ENCODE measurements at places on chromosomes 1 and 21.

DNA sequence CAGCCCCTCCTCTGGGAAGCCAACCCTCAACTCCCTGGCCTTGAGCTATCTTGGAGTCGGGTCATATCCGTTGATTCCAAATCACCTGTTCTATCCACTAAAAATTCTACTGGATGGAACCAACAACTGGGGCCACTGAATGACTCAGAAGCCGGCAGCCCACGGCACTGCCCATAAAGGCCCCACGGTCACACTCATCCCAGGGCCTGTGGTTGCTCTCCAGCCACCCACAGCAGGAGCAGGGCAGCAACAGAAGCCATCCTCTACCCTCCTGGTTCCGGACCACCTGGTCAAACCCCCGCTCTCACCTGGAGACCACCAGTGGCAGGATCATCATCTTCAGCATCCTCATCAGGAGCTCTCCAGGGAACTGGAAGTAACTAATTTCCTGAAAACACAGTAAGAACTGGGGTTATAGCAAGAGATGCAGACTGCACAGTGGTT, 8.4 kb downstream of the SLC1A7 start:
- no peak for DNase-seq

GRCh38 chr1:241817331-241817792, 30.6 kb upstream of the EXO1 start:
- peak; percentile 78 for DNase-seq

- DNase-seq, result no peak
Measured at GRCh38 chr1:77048615-77049005, 170.6 kb downstream of the PIGK start.

- peak; percentile 94 for DNase-seq
Measured at GRCh38 chr1:9413071-9413876, 120.6 kb downstream of the SPSB1 start.

DNA sequence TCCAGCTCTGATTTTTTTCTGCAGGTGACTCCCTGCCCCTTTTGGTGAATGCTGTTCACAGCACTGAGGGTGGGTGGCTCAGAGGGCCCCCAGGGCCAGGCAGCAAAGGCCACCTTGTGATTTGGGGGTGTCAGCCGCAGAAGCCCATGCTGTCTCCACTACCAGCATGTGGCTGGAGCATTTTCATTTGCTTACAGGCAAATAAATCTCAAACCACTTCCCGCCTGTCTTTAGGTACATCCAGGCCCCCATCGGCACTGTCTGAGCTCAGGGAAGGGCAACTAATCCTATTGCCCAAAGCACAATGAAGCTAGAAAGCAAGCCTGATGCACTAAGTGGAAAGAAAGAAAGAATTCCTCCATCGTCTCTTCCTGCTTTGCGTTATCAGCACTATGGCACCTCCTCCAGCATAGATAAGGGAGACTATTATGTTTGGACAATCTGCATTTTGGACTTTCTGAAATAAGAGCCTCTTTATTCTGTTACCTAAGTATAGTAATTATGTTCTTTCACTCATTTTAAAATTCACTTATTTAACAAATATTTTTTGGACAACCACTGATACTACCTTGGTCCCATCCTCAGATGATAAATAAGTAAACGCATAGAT, 100.5 kb upstream of the TLR5 start:
- no peak for DNase-seq

GRCh38 chr1:154867841-154868605, 2.1 kb downstream of the KCNN3 start:
- DNase-seq, result no peak

- DNase-seq, result no peak
Measured at GRCh38 chr1:181190364-181191035, 102.0 kb downstream of the IER5 start.

GRCh38 chr1:230746617-230747016, 571 bp upstream of the CAPN9 start:
- no peak for DNase-seq

GRCh38 chr1:2650967-2651645, 18.3 kb upstream of the MMEL1 start:
- no peak for DNase-seq

DNA sequence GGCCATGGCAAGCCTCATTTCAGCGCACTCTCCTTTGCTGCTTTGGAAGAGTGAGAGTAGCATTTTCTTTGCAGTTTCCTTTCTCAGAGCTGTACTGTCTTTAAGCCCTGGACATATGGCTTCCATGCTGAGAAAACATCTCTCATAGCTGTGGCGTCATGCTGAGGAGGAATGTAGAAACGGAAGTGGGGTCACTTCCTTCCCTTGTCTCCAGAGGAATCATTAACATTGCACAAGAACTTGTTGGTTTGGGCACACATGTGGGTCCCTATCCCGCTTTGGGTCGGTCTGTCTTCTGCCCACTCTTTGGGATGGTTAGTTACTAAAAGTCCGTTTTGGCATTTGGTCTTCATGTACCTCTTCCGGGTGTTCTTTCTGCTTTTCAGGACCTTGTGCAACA, 5.6 kb downstream of the MFN2 start:
- DNase-seq, result peak; percentile 66

DNA sequence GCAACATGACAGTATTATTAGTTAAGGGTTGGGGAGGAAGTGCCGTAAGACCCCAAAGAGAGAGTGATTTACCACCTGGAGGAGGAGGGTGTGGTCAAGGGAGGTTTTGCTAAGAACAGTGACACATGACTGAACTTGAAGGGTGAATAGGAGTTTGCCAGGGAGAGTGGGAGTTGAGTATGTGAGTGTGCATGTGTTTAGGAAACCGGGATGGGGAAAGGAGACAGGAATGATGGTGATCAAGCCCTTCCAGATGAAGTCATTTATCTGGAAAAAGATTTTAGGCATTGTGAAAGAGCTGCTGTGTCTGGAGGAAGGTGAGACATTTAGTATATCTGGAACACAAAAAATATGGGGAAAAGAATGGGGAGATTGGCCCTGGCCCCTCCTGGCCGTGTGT, 28.1 kb upstream of the IL10 start:
- no peak for DNase-seq

GRCh38 chr1:41416552-41417334, 55.5 kb downstream of the FOXO6 start:
- peak; percentile 63 for DNase-seq

DNA sequence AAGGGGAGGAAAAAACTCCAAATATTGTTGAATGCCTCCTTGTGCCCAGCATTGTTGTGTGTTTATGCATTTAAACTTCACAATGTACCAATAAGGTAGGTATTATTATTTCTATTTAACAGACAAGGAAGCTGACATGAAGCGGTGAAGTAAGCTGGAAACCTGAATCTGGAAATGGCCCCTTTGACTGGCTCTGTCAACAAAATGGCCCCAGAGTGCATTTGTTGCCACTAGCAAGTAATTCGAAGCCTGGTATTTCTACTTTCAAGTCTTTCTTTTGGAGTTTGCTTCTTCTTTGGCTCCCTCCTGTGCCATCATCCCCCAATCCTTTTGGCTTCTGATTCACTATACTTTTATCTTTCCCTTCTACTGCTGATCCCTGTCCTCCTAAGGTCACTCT, 23.1 kb downstream of the CRYZL1 start:
- no peak for DNase-seq

DNA sequence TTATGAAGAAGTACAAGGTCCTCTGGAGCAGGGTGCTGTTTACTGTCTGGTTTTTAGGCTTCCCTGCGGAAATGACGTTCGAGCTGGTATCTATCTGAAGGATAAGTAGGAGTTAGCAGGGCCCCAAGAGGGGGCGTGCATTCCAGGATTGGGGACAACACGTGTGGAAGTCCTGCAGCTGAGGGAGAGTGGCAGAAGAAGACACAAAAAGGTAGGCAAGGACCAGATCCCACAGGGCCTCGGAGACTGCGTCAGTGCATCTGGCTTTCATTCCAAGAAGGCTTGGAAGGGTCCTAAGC, 5.9 kb downstream of the RIMS3 start:
- DNase-seq, result no peak

DNA sequence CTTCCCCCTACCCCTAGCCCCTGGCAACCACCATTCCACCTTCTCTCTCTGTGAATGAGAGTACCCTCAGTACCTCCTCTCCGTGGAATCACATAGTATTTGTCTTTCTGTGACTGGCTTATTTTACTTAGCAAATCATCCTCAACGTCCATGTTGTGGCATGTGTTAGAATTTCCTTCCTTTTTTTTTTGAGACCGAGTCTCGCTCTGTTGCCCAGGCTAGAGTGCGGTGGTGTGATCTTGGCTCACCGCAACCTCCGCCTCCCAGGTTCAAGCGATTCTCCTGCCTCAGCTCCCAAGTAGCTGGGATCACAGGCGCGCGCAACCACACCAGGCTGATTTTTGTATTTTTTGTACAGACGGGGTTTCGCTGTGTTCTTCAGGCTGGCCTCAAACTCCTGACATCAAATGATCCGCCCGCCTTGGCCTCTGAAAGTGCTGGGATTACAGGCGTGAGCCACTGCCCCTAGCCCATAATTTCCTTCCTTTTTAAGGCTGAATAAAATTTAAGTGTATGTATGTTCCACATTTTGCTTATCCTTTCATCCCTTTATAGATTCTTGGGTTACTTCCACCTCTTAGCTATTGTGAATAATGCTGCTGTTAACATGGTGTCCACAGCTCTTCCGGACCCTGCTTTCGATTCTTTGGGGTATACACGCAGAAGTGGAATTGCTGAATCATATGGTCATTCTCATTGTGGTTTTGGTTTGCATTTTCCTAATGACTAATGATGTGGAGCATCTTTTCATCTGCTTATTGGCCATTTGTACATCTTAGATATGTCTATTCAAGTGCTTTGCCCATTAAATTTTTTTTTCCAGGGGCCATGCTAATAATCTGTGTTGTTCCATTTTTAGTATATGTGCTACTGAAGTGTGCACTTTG, 32.3 kb downstream of the ERRFI1 start:
- DNase-seq, result peak; percentile 91

- DNase-seq, result peak; percentile 90
Measured at GRCh38 chr1:109928591-109929111, 18.0 kb downstream of the CSF1 start.

DNA sequence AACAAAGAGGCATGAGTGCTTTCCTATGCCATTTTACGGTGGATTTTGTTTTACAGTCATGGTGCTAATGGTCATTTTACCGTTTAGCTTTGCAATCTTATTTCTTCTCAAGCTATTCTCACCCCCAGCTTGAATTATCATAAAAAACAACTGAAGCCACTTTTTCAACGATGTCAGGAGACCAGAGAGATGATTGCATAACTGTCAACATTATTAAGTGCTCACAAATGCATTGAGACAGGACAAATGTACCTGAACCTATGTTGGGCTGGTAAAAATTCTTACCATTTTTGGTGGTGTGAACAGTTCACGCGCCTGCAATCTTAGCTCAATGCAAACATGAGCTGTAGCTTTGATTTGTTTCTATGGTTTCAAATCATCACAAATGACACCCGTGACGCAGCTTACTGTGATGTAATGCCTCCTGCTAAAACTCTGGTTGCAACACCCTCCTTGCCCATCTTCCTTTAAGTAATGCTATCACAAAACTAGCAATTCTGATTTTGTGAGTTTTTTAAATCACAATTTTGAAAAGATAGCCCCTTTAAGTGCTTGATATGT, 104.4 kb downstream of the UCHL5 start:
- no peak for DNase-seq

DNA sequence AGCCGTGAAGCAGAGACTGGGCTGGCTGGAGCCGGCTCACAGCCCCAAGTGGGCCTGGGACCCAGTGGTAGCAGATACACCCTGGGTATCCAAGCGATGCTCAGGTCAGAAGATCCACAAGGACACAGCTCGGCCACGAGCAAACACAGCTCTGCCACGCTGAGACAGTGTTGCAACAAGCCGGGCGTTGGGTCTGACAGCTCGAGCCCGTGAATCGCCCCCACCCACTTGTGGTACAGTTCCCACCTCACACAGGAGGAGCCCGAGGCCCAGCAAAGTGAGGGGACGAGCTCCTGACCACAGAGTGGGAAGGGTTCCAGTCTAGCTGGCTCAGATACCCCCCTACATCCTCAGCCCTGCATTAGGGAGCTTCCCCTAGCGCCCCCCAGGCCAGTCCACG, 8.9 kb upstream of the PRKCZ start:
- no peak for DNase-seq

DNA sequence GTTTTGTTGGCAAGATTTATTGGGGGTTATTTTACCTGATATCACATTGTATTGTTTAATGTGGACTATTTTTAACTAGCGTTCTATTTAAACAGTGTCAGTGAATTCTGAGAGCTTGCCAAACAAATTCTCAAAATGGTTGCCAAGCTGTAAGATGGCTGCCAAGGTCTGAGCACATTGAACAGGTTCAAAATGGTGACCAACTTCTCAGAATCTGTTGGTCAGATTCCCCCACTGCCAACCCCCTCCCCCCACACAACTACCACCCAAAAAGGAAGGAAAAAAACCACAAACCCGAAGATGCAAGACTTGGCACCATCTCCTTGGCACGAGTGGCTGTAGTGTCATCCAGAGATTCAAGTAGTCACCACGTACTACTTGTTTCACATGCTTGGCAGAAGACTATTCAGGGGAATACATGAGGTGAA, 159.1 kb downstream of the NFIA start:
- DNase-seq, result no peak

DNA sequence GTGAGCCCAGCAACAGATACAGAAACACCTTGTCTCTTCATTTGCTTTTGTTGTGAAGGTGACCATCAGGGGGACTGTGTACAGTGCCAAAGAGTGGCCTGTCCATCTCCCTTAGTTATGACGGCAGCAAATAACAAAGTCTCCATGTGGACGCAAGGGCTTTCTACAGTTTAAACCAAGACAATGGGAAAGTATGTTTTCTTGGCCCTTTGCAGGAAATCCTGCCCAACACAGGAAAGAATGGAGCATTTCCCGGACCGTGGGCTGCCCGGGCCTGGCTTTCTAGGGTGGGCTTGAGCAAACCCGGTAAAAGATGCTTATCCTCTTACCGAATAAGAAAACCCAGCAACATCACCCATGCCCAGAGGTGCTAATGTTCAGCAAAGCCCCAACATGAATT, 87.3 kb downstream of the ZBTB18 start:
- DNase-seq, result no peak

DNA sequence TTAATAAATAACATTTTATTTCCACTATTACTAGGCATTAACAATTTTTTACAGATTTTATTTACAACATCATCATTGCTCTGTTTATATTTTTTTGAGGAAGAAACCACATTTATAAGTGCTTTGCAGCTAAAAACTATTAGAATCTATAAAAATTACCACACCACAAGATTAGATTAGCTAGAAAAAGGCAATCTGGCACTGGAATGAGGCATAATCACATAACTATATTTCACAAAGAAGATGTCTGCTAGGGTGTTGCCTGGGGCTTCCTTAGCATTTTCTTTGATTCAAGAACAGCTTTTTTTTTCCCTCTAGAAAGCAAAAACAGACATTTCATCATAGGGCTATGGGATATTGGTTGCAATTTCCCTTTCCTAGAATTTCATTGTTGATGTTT, 2169.2 kb downstream of the MRPL39 start:
- no peak for DNase-seq

DNA sequence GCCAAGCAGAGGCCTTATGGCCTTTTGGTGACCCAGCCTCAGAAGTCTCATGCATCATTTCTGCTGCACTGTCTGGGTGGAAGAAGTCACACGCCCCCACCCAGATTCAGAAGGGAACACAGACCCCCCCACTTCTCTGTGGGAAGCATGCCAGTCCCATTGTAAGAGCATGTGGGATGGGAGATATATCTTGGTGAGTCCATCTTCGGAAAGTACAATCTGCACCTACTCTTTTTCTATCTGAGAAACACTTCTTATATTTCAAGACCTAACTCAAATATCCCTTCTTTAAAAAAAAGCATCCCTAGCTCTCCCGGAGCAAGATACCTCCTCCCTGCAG, 159.6 kb upstream of the FGGY start:
- no peak for DNase-seq

GRCh38 chr1:208221291-208221622, 22.9 kb downstream of the PLXNA2 start:
- no peak for DNase-seq

GRCh38 chr1:166814611-166815010, 24.7 kb upstream of the POGK start:
- peak; percentile 14 for DNase-seq
